ENCODE measurements at places on chromosomes 6 and 20.

- DNase-seq = no peak
Measured at GRCh38 chr20:58787211-58788005, 63.3 kb downstream of the GNAS-AS1 start.

- no peak for DNase-seq
Measured at GRCh38 chr6:90707246-90707645, 120.4 kb upstream of the MAP3K7 start.

DNA sequence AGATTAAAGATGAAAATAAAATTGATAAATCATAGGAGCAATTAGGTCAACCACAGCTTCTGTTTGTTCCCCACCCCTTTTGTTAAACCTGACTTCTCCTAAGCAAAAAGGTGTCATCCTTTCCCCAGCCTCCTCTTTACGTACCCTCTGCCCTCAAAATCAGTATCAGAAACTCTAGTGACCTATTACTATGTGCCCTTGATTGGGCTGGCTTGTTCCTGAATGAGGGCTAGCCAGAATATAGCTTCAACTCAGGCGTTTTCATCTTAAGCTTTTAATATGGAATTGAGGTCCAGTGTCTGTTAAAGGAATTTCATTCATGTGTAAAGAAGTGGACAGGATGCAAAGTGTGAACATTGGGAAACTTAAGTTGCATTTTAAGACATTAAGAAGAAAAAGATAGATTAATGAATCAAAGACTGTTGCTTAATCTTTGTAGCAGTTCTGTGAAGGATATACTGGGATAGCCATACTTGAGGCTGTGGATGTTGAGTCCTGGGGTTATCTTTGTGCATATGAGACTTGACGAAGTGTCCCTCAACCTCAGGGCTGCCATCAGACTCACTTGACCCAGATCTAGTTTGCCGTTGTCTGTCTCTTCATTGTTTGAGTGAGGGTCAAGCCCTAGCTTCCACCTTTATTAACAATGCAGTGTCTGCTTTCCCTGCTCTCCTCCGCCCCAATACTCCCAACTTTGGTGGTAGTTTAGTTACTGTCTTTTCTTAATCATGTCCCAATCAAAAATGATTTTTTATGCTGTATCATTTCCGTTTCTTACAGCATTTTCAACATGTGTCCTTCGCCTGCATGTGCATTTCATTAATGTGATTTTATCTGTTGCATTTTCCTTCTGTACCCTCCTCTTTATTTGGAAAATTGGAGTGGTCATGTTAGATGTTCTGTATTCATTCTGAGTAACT, 1.9 kb downstream of the TBPL1 start:
- DNase-seq = no peak

- DNase-seq = no peak
Measured at GRCh38 chr6:33816911-33817310, 13.1 kb upstream of the MLN start.

DNA sequence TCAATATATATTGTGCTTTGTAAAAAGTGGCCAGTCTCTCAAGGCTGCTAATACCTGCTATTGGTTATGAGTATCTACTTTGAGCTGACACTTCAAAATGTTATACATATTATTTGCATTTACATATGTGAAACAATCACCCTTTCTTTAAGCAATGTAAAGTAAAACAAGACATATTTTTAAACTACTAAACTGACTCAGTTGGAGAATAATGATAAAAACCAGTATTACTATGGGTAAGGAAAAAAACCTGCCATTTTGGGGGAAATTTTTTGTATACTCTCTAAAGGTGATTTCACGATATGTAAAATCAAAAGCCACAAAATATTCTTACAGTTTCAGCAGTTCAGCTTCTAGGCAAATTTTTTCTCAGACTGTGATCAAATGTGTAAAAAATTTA, 232.3 kb downstream of the PRL start:
- no peak for DNase-seq

DNA sequence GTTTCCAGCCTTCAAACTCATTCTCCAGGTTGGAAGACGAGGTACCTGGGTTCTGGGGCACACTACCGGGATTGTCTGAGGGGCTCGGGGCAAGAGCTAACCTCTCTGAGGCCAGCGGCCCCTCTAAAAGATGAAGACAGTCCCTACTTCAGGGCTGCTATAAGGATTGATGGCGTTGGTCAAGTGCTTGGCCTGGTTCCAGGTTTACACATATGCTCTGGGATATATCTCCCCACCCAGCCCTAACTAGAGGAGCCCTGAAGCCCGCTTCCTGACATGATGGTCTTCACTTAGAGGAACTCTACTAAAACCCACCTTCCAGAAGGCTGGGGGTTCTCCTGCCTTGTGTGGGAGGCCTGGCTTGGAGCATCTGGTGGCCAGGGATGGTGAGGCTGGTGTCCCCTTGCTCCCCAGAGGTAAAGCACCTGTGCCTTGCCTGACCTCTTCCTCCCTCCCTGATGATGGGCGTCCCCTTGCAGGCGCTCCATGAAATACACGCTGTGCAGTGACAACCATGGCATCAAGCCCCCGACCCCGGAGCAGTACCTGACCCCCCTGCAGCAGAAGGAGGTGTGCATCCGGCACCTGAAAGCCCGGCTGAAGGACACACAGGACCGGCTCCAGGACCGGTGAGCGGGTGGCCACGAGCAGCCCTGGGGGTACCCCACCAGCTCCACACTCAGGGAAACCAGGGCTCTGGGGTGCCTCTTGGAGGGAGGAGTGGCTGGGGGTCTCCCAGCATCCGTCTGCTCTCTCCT, 28.7 kb downstream of the SDCBP2 start:
- DNase-seq = no peak

DNA sequence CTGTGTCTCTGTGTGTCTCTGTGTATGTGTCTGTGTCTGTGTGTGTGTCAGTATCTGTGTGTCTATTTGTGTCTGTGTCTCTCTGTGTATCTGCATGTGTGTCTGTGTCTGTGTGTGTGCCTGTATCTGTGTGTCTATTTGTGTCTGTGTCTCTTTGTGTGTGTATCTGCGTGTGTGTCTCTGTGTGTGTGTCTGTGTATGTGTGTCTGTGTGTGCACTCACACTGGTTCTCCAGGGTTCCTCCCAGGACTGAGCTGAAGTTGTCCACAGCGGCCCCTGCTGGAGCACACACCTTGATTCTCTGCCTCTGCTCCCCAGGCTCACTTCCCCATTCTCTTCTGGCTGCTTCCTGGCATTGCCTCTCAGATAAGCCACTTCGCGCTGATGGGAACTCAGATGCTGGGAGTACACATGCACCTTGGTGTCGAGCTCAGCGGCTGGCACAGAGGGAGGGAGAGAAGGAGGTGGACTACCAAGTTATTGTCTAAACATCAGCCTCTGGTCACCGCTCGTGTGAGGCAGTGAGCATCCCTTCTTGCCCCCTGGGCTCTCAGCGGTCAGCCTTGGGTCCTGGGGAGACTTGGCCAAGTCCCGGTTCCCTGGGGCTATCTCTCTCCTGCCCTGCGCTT, 104.9 kb upstream of the NXT1 start:
- DNase-seq = peak; percentile 62

Data from DND-41 (cell line).